ENCODE measurements at places on chromosomes 1 and 21.

DNA sequence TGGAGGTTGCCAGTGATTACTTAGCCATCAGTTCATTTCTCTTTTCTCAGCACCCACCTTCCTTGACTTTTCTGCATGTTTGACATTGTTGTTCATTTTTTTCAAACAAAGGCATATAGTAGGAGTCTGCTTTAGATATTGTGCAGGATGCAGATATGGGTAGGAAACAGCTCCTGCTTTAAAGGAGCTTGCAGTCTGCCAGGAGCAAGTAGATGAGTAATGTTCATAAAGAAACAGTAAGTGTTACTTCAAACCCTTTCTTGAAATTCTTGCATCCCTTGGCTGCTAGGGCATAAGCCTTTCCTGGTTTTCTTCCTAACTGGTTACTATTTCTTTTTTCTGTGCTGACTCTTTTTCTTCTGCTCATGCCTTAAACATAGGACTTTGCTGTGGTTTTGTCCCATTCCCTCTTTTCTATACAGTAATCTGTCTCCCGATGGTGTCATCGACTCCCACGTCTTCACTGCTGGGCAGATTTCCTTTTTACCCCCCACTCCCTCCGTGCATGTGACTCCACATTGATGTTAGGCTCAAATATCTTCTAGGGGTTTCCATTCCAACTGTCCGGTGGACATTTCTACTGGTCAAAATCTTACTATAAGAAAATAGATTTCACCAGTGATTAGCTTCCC, 20.4 kb downstream of the PTGFRN start:
- no peak for DNase-seq

GRCh38 chr1:236281198-236281653, 532 bp downstream of the ERO1B start:
- peak; percentile 72 for DNase-seq

GRCh38 chr1:161038523-161039153, at the start of gene TSTD1:
Gene TSTD1, minus strand, starts transcription at chr1:161038964. Its CDS starts 75 bp downstream, at chr1:161038889.
- DNase-seq: peak; percentile 94

DNA sequence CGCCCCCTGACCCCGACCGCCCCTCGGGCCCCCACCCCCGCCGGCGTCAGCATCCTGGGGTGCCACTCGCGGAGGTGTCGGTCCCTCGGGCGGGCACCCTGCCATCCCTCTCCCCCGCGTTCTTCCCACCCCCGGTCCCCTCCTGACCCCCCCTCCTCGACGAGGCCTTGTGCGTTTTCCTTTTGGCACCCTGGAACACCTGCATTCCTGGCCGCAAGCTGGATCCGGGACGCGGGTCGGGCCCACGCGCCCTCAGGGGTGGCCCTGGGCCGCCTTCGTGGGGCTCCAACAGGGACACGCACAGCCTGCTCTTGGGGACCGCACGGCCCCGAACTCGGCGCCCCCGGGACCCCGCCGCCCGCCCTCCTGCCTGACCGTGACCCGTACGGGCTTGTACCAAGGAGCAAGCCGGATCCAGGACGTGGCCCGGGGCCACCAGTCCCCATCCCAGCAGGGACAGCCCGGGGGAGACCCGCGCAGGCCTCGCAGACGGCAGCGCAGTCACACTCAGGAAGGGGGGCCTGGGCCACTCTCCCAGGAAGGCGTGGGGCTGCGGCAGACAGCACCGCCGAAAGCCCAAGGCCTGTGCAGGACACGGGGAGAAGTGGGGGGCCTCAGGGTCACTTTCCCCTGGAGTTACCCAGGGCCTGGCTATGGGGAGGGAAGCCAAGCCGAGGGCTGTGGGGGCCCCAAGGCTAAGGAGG, 579 bp upstream of the SLC19A1 start:
- no peak for DNase-seq
